ENCODE measurements at places on chromosomes 5 and 9.

DNA sequence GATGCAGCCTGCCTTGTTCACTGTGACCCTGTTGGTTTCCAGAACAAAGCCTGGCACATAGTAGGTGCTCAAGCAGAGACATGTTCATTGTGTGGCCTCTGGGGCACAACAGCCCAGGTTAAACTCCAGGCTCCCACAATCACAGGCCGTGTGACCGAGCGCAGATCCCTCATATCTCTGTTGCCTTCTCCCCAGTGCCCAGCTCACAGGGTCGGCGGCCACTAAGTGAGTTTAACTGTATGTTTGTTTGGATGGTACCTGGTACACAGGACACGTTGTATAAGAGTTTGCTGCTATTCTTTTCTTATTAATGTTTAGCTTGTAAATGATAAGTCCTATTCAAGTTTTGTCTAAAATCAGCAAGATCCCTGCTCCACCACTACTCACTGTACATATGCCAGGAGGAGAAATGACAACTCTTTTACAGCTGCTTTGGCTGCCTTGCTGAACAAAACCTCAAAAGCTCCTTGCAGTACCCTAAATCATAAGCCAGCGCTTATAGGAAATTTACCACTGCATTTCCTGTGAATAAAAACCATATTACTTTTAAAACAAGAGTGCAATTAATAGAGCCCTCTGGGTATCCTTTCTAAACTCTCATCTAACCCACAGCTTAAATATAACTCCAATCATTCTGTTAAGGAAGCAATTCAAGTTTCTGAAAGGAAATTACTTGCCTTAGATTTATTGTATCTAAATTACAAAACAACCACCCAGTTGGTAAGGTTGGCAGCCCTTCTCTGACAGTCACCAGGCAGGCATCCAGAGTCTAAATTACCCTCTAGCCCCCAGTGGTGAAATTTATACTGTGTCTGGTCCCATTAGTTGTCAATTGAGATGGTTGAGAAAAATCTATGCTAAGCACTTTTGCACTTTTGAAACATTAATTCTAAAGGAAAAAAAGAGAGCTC is 379.4 kb downstream of the SEMA5A start:
- DNase-seq: no peak

DNA sequence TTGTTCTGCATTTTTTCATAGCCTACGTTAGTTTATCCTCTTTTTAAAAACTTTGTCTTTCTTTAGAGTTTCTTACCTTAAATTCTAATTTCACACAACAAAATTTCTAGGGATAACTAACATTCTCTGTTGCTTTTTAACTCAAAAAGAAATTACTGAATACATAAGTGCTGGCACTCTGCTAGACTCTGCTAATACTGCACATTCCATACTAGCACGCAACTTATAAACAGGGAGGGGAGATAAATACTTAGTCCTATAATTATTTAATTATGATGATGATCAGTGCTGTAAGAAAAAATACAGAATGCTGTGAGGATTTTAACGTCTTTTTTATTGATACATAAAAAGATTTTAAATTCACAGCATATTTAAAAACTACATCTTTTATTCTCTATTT is 25.1 kb downstream of the RNF145 start:
- peak; percentile 70 for DNase-seq

DNA sequence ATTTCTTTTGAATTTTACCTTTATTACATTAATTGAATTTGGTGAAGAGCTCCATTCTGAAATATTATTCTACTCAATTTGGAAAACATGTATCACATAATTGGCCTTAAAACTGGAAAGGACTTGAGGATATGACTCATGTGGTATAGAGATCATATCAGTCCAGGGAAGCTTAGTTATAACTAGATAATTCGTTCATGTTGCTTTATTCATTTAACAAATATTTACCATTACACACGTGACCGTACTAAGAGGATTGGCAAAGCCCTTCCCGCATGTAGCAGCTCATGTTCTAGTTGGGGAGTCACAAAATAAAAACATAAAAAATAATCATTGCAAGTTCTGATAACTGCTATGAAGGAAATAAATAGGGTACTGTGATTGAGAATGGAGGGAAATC is 1816.5 kb downstream of the MAT2B start:
- DNase-seq: peak; percentile 50

DNA sequence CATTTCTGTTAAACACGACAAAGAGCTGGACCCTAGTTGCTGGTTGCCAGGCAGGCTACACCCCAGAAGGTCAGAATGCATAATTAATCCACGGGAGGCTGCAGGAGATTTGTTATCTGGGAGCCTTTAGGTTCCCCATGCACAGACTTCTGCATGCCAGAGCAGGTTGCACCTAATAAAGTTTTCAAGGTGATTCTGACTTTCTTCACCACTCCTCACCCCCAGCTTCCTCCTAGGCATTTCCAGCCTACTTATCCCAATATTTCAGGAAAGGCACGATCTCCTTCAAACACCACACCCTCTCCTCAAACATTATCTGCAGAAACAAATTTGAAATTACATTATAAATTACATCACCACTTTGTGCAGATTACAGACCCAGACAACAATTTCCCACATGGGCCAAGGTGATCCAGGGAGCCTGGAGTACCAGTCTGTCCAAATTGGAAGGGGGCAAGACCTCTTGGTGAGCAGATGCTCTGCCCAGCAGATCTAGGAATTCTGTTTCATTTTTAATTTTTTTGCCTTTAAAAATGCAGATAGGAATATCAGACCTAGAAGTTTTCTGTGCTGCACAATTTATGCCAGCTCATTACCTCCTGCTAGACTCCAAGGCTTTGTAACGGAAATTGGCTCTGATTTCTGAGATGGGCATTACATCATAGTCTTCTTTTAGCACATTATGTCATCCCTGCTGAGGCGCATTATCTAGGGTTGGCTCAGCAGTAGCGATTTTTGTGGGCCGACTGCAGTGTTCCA is 363.4 kb upstream of the SLC30A5 start:
- peak; percentile 89 for DNase-seq

- peak; percentile 83 for DNase-seq
Measured at GRCh38 chr5:103461243-103461642, 101.3 kb downstream of the NUDT12 start.

GRCh38 chr9:123548741-123549545 is 192.9 kb downstream of the CRB2 start:
- DNase-seq: peak; percentile 24

- DNase-seq: no peak
Measured at GRCh38 chr5:26148569-26149107, 889.7 kb downstream of the CDH9 start.

DNA sequence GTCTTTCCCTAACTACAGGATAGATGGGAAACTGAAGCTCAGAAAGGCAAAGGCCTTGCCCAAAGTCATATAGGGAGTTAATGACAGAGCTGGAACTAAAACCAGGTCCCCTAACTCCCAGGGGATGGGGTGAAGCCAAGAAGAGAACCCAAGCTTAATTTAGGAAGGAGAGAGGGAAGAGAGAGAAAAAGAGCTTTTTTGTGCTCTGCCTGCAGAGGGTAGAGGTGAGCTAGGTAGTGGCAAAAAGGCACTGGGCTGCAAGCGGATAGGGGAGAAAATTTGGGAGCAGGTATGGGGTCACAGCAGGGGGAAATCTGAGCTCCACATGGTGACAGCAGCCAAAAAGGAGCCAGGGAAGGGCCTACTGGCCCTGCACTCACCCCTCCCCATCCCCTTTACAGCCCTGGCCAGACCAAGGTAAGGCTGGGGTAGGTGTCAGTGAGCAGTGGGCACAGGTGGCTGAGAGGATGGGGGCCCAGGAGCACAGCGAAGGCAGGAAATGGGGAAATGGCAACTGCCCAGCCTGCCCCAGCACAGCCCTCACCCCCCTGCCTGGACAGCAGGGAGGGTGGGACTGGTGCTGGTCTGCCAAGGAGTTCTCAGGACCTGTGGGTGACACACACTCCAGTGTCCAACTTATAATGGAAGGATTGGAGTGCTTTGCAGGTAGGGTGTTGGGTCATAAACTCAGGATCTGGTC is 3.3 kb downstream of the ENHO start:
- no peak for DNase-seq

DNA sequence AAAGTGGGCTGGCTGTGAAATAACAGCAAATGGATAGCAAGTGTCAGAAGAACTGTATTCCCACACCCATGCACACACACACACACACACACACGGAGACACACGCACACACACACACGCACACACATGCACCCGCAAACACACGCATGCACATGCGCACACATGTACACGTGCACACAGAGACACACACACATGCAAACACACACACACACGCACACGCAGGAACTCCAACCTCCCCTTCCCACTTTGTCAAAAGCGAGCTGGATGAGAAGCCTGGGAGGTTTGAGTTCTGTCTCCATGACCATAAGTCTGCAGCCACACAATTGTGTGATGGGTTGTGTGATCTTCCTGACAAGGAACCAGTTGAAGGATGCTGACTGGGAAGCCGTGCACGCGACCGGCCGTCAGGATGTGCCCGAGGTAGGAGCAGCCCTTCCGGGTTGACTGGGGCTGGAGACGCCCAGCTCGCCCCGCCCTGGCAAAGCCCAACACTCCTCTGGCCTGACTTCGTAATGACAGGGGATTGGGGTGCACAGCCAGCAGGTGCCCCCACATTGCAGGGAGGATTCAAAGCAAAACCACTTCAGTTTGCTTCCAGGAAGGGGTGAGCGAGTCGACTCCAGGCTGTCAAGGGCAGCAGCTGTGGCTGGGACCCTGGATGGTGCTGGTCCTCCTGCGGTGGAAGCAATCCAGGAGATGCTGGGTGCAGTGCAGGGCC is 29.3 kb upstream of the NKD2 start:
- no peak for DNase-seq

DNA sequence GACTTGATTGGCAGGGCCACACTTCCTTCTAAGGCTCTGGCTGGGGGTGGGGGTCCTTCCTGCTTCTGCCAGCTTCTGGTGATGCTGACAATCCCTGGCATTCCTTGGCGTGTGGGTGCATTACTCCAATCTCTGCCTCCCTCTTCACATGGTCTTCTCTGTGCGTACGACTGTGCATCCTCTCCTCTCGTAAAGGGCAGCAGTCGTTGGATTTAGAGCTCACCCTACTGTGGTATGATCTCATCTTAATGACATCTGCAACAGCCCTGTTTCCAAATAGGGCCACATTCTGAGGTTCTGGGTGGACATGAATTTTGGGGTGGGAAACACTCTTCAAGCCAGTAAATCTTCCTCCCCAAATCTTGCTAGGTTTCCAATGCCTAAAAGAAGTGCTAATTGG is 36.8 kb downstream of the ROPN1L start:
- peak; percentile 36 for DNase-seq

DNA sequence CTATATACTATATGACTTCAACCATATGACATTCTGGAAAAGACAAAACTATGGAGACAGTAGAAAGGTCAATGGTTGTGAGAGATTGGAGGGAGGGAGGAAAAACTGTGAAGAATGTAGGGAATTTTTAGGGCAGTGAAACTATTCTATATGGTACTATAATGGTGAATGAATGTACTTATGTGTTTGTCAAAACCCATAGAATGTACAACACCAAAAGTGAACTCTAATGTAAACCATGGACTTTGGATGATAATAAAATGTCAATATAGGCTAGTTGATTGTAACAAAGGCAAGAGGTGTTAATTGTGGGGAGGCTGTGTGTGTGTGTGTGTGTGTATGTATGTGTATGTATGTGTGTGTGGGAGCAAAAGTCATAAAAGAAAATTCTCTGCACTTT is 10.8 kb upstream of the STOM start:
- no peak for DNase-seq

GRCh38 chr9:135359764-135360163 is 119.8 kb upstream of the PPP1R26 start:
- DNase-seq: no peak

DNA sequence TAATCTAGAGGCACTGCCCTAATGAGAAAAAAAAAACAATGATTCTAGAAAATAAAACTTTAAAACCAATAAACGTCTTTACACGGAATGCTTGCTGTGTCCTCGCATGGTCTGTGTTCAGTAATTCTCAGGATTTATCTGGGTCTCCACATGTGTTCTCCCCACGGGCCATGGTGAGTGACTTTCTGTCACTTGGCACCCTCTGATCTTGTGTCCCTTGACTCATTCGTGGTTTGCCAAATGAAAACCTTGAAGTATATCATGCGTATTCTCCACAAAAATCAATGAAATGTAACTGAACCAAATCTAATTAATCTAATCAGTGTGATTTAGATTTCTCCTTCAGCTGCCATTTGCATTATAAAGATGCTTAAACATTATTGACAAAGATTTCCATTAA is 48.0 kb downstream of the UBE2QL1 start:
- no peak for DNase-seq

DNA sequence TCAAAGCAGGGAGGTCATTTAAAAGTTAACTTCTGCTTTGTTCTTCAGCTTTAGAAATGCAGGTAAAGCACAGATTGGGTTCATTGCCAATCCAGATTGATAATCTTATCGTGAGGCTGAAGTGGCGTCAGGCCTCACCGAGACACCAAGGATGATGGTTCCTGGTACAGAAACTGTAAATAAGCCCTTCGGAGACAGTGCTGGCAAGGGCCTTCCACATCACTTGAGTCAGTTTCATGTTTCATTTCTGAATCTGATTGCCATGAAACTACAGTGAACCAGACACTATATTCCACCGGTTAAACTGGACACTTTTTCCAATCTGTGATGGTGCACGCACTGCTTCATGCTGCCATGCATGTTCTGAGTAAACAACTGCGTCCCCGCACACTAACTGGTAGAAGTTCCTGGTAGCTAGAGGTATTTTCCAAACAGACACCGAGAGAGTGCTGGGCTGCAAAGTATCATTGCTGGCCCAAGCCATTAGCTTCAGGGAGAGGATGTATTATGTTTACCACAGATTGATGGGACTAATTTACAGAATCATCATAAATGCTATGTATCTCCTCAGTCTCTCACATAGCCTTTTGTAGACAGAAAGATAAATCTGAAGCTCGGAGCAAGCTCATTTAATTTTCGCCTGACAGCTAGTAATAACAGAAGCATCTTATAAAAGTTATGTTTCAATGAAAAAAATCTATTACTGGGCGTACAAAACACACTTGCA is 336.1 kb downstream of the GLIS3 start:
- peak; percentile 24 for DNase-seq

DNA sequence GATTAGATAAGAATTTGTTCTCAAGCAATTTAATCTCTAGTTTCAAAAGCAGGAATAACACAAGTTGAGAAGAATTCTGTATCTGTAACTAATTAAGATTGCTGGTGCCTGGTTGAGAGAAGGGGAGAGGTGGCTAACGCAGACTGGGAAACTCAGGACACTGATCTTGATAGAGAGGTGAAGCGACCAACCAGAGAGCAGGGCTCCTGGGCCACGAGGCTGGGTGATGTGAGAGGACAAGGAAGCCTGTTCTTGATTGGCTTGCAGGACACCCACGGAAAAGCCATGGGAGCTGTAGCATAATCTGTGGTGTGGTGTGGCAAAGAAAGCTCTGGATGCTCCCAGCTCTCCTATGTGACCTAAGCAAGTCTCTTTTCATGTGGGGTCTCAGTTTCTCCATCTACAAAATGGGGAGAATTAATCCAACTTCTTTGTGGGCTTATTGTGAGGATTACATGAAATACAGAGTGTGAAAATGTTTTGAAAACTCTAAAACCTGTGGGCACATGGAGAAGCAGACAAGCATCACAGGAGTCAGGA is 594.1 kb upstream of the BRINP1 start:
- peak; percentile 75 for DNase-seq

- DNase-seq: no peak
Measured at GRCh38 chr5:35058374-35058788, 10.6 kb upstream of the AGXT2 start.

GRCh38 chr9:37921546-37922300 is 17.8 kb upstream of the SLC25A51 start:
- DNase-seq: no peak

- DNase-seq: peak; percentile 70
Measured at GRCh38 chr5:110865400-110866094, 126.7 kb downstream of the SLC25A46 start.
